ENCODE measurements at places on chromosomes 16 and 17.

- no peak for DNase-seq
Observed at GRCh38 chr16:75317532-75317931, 66.1 kb upstream of the BCAR1 start.

- no peak for DNase-seq
Observed at GRCh38 chr17:76989519-76989918, 121.3 kb downstream of the MGAT5B start.

DNA sequence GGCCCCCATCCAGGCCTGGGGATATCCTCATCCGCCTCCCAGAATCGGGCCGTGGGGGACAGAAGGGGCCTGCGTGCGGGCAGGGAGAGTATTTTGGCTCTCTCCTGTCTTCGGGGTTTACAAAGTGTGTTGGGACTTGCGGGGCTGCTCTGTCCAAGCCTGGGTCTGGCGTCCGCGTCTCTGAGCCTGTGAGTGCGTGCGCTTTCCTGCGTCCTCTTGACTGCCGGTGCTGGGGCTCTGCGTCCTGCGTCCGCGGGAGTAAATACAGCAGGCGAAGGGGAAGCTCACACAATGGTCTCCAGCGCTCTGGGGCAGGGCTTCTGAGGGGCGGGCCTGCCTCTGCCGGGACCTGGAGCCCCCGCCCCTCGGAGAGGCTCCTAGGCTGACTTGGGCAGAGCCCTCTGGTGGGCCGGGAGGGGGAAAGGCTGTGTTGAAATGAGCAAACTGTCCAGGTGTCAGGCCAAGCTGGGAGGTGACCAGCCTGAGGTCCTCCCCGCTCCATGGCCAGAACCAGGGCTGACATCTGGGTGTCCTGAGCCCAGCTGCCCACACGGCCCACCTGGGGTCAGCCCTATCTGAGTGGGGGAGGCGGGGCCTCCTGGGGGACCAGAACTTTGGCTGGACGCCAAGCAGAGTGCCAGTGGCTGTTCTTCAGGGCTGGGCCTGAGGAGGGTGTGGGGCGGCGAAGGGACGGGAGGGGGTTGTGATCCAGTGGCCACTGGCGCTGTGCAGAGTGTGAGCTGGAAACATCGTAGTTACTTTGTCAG lies 233.6 kb downstream of the SEC14L1 start:
- DNase-seq: no peak

DNA sequence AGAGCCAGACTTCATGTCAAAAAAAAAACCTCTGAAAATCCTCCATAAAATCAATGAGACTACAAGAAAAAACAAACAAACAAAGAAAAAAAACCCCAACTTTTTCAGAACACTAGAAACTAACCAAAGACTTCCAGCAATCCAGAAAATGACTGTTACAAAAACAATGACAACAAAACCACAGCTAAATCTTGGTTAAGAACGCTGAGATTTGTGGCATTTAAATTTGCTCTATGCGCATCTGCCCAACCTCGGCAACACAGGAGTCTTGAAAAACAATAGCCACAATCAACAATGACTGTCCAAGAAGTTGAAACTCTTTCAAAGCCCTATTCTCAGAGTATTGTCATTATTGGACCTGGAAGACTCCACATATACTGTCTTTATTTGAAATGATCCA lies 402.4 kb downstream of the ZFHX3 start:
- DNase-seq: no peak

DNA sequence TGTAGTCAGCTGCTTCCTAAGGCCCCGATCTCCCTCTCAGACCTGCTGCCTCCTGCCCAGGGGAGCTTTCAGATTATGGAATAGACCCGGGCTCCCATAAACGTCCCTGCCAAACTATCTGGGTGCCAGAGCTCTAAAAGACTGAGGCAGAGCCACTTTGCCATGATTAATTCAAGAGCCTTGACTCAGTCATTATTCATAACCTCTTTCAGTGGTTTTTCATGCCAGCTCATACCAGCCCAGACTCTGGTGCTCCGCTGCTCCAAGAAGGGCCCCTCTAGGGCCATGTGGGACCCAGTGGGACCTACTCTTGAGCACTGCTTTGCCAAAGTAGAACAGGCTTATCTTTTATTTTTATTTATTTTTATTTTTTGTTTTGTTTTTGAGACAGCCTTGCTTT lies 23.9 kb downstream of the DNAI2 start:
- DNase-seq: no peak

GRCh38 chr16:79001156-79001967 lies 599.2 kb downstream of the MAF start:
- DNase-seq: no peak

- no peak for DNase-seq
Observed at GRCh38 chr17:80372922-80373570, 41.9 kb upstream of the ENDOV start.

- DNase-seq: no peak
Observed at GRCh38 chr16:47236716-47237115, 93.0 kb upstream of the NETO2 start.

DNA sequence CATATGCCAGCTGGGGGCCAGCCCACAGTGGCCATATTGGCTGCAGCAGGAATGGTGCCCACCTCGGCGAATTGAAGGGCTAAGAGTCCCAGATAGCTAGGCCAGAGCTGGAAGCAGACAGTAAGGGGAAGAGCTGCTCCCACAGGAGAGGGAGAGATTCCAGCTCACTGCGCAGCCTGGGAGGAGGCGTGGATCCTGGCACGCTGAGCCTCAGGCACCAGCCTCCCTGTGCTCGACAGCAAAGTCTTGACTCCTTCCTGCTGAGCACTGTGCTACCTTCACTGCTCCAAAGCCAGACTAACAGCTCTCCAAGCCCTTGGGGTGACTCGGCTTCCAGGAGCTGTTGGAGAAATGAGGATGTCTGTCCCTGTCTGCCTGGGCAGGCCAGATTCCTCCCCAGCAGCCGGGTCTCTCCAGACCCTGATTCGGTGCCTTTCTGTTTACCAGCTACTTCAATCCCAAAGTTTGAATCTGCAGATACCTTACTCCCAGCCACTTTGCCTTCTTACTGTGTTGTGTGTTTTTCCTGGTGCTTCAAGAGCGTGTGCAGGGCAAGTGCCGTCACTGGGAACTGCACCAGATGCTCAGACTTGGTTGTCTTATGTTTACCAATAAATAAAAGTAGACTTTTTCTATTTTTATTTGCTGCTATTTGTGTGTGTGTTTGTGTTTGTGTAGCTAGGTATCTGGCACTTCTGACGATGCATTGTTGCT lies 9.1 kb downstream of the CBX2 start:
- DNase-seq: no peak

GRCh38 chr16:22417019-22417418 lies 42.6 kb upstream of the CDR2 start:
- no peak for DNase-seq

DNA sequence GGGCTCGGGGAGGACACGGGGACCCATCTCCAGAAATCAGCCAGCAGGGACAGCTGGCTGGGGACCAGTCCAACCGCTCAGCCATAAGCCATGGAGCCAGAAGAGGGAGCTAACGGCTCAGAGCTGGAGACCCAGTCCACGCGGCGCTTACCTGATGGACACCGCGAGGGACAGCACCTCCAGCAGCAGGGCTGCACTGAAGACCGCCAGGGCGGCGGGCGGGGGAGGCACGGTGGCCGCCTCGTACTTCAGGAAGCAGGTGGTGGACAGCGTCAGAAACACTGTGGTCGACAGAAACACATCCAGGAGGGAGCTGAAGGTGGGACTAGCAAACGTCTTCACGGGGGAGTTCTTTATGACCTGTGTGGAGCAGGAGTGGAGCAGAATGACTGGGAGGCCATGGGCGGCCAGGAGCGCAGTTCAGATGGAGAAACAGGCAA lies 102.6 kb upstream of the CREBBP start:
- no peak for DNase-seq

DNA sequence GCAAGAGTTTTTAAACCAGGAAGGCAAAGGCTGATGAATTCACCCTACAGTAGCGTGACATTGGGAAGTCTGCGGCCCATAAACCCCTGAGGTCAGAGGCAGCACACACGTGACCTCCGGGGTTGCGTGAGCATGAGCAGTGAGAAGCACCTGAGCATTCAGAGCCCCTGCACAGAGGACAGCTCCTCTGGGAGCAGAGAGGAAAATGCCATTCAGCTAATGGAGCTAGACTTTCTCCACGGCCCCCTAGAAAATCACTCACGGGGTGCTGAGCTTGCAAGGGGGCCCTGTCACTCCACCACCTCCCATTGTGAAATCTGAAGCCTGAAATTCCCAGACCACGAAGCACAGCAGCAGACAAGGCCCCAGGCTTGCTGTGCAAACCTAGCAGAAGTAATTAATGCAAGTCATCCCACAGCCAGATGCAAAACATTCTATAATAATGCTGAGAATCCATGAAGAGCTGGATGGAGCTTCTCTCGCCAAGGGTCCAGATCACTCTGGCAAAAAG lies 114.9 kb upstream of the RCVRN start:
- no peak for DNase-seq

GRCh38 chr16:73713251-73713650 lies 583.4 kb upstream of the PSMD7 start:
- DNase-seq: no peak

DNA sequence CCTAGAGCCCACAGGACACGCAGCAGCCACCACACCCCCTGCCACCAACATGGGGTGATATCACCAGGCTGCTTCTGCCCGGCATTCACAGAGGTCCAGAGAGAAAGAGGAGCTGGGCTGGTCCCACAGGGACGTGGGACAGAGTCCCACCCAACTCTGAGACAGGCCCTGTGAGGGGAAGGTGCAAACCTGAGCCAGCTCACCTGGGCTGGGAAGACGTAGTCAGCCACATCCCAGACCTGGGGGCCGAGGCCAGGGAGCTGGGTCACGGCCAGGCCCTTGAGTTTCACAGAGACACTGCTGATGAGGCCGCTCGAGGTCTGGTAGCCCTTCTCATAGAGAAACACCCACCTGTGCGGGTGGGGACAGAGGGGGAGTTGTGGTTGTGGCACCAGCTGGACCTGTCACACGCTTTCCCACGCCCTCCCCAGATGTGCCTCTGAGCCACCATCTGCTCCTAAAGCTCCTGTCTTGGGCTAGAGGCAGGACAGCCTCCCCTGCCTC lies 11.2 kb downstream of the P2RX1 start:
- DNase-seq: no peak

DNA sequence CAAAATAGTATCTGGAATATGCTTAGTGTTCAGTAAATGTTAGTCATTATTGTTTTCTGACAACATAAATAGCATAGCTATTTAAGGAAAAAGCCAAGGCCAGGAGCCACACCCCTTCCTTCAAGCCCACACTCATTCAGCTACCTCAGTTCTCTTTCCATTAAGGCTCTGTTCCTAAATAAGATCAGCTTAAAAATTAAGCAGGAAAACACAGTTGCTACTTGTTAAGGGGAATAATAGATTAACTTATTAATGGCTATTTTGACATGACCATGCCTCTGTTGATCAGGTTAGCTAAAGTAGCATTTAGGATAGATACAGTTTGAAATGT lies 158.1 kb downstream of the CHD9 start:
- no peak for DNase-seq

DNA sequence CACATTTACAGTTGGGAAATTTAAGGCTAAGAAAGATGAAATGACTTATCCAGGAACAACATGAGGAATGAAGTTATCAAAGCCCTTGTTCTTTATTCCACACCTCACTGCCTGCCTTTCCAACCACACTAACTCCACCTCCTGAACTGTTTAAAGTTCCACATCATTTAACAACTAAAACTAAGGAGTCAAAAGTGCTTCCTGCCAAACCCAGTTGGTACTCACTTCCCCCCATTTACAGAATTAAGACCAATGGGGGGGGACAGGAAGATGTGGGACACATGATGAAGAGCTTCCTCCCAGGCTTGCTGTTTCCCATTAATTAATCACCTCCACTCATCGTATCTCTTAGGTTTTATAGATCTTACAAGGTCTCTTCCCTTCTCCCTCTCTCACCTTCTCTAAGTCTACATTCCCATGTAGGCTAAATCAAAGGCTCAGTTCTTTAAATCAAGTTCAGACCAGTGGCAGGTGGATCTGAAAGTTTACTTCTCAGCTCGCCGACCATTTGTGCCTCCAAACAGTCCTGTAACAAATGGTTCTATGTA lies 19.2 kb upstream of the TMEM101 start:
- DNase-seq: no peak

GRCh38 chr16:66563574-66564334 lies 2.5 kb upstream of the CMTM1 start:
- no peak for DNase-seq

- no peak for DNase-seq
Observed at GRCh38 chr17:77874303-77875050, 84.0 kb upstream of the TNRC6C start.

GRCh38 chr17:39934324-39934723 lies 6.8 kb downstream of the LRRC3C start:
- DNase-seq: no peak

- DNase-seq: no peak
Observed at GRCh38 chr17:47252209-47252608, 1.4 kb upstream of the ITGB3 start.

GRCh38 chr17:3914312-3914670 lies 2.0 kb downstream of the P2RX1 start:
- DNase-seq: no peak

DNA sequence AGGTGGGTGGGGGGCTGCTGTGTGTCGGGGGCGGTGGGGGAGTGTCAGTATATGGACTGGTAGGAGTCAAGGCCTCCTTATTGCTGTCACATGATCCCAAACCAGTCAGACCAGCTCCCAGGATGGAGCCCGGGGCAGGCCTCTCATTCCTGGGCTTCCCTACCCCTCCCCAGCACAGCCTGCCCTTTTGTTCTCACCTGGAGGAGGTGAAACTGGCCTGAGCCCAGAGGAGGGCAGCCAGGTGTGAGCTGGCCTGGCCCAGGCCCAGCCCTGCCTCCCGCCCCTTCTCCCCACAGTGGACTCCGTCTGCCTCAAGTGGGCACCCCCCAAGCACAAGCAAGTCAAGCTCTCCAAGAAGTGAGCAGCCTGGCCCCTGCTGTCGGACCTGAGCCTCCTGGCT lies 4.6 kb downstream of the PRSS8 start:
- DNase-seq: no peak

DNA sequence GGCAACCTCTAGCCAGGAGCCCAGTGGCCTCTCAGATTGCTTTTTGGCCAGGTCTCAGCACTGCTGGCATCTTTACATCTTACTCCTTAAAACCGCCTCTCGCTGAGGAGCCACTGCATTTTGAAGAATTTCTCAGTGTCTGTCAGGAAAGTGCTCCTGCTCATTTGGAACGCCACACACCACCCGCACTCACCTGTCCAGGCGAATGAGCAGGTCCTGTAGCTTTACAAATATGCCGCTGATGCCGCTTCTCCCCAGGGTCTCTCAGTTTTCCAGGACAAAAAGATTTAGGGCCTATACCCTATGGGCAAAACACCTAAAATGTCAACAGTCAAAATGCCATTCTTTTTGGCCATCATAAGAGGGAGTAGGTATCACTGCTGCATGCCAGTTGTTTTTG lies 22.1 kb downstream of the CYB561 start:
- DNase-seq: no peak

GRCh38 chr17:77778636-77779489 lies 179.6 kb upstream of the TNRC6C start:
- no peak for DNase-seq

GRCh38 chr17:8997994-8998628 lies 23.2 kb upstream of the NTN1 start:
- DNase-seq: peak; percentile 63

- no peak for DNase-seq
Observed at GRCh38 chr17:6936370-6937028, 59.4 kb upstream of the ALOX12 start.
